Neural progenitor cell (in vitro differentiated cells): ENCODE measurements at places on chromosomes 7 and 10.

DNA sequence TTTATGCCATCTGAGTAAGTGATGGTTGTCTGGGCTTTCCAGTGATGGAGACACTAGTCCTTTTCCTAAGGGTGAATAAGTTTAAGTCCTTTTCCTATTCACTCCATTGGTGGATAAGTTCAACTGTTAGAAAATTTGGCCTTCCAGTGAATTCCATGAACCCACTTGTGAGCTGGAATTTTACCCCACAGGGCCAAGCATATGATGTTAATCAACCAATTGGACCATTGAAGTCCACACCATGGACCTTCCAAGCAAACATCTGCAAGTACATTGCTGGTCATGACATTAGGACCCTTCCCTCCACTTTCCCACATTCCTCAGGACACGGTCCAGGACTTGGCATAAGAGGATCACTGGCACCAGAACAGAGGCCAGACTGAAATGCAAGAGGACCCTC is 381.4 kb downstream of the RPS24 start:
- no peak for DNase-seq

GRCh38 chr10:120431251-120431651 is 25.8 kb upstream of the PLPP4 start:
- DNase-seq = no peak

DNA sequence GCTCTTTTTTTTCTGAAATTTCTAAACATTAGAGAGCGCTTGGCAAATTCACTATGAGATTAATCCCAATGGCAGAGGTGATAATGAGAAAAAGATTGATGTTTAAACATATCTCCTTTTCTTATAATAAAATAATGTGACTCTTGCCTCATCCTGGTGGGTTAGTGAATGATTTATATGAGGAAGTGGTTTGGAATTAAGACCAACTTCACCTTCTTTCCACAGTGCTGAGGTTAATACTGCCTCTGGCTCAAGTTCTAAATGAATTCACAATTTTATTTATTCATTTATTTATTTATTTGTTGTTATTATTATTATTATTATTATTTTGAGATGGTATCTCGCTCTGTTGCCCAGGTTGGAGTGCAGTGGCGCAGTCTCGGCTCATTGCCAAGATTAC is 40.5 kb upstream of the ADO start:
- DNase-seq = no peak

DNA sequence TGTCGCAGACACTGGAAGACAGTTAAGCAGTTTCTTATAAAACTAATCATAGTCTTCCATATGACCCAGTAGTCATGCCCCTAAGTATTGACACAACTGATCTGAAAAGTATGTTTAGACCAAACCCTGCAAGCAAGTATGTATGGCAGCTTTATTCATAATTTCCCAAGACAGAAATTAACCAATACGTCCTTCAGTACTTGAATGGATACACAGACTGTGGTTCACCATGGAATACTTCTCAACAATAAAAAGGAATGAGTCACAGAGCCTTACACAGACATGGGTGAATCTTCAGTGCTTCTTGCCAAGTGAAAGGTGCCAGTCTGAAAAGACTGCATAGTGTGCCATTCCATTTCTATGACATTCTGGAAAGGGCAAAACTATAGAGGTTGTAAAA is 50.2 kb upstream of the AKR1E2 start:
- no peak for DNase-seq

GRCh38 chr10:71216363-71216695 is 4.0 kb downstream of the UNC5B start:
- no peak for DNase-seq

GRCh38 chr7:2659556-2660358 is 28.0 kb downstream of the TTYH3 start:
- no peak for DNase-seq

DNA sequence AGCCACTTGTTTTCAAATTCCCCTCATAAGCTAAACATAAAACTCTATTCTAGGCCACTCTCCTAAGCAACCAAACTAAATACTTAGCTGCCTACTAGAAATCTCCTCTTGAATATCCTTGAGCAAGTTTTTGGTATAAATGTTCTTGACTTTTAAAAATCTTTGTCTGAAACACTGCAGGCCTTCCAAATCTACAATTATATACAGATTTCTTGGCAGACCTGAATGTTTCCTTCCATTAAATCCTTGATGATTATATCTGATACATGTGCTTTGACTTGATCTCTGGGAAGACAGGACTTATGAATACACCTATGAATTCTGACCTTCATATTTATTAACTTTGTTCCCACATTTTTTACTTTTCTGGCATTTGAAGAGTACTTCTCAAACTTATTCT is 314.5 kb downstream of the CACNA2D1 start:
- no peak for DNase-seq

- DNase-seq = peak; percentile 2
Measured at GRCh38 chr7:77765906-77766800, 32.1 kb downstream of the TMEM60 start.

DNA sequence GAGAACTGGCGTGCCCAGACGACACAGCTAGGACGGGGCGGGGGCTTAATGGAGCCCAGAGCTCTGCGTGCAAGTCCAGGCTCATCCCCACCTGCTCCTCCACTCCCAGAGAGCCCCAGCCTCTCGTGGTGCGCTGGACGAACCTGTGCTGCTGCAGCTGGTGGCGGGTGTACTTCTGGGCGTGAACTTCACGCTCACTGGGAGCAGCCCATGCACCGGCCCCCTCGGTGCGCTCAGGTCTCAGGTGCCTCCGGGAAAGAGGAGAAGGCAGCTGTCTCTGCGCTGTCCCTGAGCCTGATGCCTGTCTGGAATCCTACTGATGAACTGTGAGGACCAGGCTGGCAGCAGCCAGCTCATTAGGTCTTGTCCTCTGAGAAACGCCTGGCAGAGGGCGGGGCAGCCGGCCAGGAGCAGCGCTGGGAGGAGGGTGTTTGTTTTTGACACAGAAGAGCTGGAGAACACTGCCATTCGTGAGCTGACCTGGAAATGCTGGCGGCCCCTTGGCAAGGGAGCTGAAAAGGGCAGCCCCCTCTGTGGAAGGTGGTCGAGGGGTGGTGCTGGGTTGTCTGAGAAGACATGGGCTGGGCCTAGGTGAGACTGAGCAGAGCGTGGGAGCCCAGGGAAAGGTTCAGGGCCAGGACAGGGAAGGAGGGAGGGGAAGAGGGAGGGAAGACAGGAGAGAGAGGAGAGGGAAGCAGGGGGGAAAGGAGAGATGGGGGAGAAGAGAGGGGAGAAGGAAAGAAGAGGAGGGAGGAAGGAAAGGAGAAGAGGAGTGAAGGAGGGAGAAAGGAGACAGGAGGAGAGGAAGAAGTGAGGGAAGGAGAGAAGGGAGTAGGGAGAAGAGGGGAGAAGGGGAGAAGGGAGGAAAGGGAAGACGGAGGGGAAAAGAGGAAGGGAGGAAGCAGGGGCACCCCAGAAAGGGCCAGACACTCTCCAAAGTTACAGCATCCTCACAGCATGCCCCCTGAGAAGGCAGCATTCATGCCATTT is 53.5 kb upstream of the TNS3 start:
- DNase-seq = peak; percentile 62

- no peak for DNase-seq
Measured at GRCh38 chr10:11871466-11871865, 48.3 kb downstream of the PROSER2 start.

GRCh38 chr10:123266971-123267370 is 112.8 kb downstream of the BUB3 start:
- no peak for DNase-seq

DNA sequence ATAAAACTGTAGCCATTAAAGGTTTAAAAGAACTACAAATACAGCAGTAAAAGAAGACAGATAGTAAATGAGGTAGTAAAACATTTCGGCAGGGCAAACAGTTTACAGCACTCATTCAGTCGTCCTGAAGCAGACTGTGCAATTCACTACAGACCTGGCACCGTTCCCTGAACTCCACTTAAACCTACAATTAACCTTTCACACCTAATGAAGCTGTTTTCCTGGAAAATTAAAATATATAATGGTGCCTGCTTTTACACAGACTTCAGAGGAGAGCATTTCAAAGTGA is 335.3 kb downstream of the GFRA1 start:
- no peak for DNase-seq

- no peak for DNase-seq
Measured at GRCh38 chr7:107563081-107563774, 492 bp downstream of the COG5 start.

- no peak for DNase-seq
Measured at GRCh38 chr10:129107525-129107924, 359.5 kb upstream of the MGMT start.

DNA sequence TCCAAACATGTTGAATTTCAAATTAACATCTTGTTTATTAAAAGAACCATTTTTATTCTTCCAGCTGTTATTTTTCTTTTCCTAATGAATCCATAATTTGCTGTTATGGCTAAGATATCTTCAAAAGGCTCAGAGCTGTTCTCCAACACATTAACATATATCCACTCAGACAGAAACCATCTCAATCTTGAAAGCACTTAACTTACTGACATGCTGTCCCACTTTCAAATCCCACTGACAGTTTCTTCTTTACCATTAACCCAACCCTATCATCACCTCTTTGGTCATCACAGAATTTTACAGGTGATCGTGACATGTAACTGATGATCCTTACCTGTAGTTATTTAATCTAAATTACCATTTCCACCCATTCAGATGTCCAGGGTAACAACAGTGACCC is 75.5 kb upstream of the AFAP1L2 start:
- no peak for DNase-seq

- no peak for DNase-seq
Measured at GRCh38 chr7:101699399-101699798, 70.3 kb upstream of the MYL10 start.

DNA sequence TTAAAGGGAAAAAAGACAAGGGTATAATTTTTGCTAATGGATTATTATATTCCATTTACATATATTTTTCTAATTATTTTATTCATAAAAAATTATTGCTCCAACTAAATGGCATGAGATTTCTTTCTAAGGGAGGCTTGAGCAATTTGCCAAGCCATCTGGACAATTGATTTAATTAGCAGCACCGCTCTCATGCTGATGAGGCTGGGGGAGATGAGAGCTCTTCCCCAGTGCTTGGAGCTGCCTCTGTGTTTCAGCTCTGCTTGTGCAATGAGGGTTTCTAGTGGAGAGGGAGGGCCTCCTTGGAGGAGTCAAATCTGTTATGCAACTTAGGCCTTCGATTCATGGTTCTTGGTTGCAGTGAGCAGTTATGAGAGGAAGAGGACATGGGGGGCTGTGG is 574.3 kb downstream of the TCERG1L start:
- DNase-seq = no peak

DNA sequence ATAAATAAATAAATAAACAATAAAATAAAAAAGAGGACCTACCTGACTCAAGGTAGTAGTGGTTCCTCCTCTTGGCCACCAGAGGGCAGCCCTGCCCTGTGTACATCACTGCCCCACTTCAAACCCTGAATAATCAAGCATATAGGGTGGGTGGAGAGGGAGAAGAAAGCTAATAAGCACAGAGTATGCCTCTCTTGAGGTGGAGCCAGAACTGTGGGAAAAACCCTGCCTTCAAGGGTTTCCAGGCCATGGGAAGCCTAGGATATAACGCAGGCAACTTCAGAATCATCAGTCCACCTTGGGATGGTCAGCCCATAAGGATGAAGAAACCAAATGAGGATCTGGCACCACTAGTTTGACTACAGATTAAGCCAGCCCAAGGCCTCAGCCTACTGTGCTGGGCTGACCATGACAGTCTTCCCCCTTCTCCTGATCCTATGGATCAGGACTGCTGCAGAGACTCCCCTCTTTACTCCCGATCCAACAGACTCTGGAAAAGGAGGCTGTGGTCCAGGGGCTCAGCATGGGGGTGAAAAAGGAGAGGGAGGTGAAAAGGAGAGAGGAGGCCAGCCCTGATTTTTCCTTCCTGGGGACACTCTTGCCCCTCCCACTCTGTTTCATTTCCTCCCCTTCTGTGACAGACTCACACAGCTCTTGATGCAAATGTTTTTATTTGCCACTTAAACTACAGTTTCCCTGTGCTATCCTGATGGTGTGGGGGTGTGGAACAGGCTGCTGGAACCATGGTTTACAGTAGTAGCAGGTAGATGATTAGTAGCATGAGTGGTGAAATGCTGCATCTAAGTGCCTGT is 10.1 kb downstream of the AVPI1 start:
- DNase-seq = peak; percentile 71

GRCh38 chr7:150524018-150524417 is 9.3 kb downstream of the GIMAP7 start:
- DNase-seq = no peak

- DNase-seq = peak; percentile 51
Measured at GRCh38 chr10:67837541-67838314, at the start of gene DNAJC12. Gene DNAJC12, minus strand, starts transcription at chr10:67838188. Its CDS starts 177 bp downstream, at chr10:67838011.

DNA sequence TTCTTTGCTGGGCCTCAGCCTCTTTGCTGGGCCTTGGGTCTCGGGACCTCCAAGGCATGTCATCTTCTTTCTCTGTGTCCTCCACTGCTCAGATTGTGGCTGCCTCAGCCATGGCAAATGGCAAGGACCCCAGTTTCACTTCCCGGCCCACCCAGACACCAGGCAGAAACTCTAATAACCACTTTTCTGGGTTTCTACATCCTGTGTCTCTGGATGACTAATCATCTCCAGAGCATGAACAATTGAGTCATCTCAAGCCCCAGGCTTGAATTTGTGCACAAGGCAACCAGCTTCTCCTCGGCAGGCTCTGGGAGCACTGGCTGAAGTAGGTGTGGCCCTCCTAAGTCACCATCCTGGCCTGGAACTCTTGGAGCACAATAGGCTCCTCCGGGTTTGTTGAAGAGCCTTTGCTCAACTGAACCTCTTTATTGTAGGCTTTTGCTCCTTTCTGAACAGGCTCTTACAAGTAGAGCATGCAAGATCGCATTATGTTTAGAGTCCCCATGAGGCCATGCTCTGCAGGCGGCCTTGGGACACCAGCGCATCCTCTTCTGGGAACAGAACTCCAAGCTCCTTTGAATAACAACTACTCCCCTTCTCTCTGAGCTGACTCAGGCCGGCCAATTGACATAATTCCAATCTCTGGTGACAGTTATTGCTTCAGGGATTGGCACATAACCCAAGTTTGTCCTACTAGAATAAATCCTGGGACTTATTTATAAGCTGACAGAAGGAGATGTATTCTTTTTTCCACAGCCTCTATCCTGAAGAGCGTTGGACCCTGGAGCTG is 218.1 kb downstream of the WDR11 start:
- DNase-seq = no peak

- no peak for DNase-seq
Measured at GRCh38 chr7:110095372-110096052, 995.4 kb upstream of the LRRN3 start.

DNA sequence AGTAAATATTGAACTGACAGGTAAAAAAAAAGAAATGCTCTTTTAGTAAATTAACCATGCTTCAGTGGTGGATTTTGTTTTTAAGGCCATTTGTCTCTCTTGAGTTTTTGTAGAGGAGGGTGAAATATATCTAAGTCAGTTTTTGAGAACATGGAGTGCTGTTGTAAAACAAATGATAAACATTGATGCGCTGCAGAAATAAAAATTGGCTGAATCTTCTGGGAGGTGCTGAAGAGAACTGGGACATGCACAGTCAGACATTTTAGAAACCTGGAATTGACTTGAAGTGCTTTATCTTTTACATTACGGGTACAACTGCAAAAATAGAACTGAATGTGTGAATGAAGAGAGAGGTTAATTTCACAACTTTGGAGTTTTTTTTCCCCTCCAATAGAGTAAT is 203.0 kb upstream of the HDAC9 start:
- no peak for DNase-seq

GRCh38 chr7:100682228-100682741 is 8.7 kb downstream of the GNB2 start:
- no peak for DNase-seq
